Activated gamma-delta T cell treated with anti-CD3 and anti-CD28 coated beads, Interleukin-2, amount 50 U/mL, for 16 hours (primary cell): ENCODE measurements at places on chromosomes 12 and 14.

DNA sequence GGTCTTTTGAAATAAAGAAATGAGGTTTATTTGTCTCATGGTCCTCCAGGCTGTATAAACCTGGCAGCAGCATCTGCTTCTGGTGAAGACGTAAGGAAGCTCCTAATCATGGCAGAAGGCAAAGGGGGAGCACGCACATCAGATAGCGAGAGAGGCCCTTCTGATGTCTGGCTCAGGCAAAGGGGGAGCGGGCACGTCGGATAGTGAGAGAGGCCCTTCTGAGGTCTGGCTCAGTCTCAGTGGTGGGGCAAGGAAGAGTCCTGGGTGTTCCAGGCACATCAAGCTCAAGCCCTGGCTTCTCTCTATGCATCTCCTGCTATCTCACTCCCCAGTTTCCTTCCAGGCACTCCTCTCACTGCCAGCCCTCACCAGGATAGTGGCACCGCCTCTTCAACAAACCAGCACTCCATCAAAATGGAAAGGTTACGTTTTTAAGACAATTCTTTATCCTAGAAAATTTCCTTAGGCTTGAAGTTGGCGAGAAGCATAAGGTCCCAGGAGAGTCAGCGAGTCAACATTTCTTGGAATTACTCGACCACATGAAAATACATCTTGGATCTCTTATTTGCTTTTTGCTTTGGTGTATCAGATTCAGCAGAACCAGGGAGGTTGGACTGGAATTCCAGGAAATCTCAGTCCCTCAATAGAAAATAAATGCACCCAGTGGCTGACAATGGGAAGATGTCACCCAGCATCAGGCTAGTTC, 189.6 kb upstream of the TMEM132C start:
- DNase-seq = no peak

GRCh38 chr12:3527181-3527580, 36.2 kb downstream of the PRMT8 start:
- no peak for DNase-seq

- no peak for DNase-seq
Observed at GRCh38 chr12:91785655-91786498, 359.8 kb downstream of the BTG1 start.

GRCh38 chr14:65168840-65169239, 66.5 kb upstream of the MAX start:
- no peak for DNase-seq

GRCh38 chr12:117483501-117483900, 122.1 kb upstream of the NOS1 start:
- no peak for DNase-seq

DNA sequence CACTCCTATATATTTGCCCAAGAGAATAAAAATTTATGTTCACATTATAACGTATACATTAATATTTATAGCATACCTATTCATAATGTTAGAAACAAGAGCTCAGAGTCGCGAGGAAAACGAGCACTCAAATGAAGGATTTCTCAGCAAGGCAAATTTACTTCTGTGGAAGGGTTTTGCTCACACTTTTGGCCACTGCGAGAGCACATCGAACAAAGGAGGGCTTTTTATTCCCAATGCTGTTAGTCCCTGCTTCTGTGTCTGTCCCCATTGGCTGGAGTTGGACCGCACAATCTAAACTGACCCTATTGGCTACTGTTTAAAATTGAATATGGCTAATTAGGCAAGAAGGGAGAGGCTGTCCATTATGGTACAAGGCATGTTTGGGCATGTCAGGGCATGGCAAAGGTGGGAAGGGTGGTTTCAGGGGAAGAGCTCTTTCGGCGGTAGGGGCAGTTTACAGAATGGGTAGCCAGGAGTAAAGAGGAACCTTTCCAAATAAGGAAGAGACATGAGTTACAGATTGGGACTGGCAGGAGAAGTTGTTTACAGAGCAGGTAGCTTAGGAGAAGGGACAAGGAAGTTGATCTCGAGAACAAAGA, 702.9 kb downstream of the TRHDE start:
- DNase-seq = no peak

GRCh38 chr12:112380663-112381405, 1.4 kb downstream of the HECTD4 start:
- DNase-seq = no peak

DNA sequence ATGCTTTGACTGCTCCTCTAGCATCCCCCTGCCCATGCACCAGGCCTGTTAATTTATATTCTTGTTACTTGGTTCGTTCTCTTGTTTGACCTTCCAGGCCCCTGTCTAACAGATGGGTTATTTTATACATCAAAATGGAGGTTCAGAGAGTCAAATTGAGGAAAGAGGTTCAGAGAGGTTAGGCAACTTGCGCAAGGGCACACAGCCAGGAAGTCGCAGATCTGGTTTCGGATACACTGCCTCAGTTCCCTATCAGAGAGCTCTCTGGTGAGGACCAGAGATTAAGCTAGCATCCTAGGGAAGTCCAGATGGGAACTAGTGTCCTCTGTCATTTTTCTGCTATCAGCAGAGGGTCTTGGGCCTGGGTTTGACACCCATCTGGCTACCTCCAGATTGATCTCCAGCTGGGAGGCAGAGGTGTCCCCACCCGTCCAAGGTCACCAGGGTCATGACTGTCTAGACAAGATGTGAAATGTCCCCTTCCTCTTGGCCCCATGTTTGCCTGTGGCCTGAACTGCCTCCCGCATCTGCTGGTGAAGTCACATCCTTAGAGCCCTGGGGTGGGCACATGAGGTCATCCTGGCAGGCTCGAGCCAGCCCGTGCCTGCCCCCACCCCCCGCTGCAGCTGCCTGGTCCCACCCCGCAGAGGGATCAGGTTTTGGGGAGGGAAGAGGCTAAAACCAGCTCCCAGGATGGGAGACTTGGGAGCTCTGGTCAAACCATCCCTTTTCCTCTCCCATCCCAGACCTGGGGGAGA, 84.3 kb upstream of the NCOR2 start:
- DNase-seq = no peak

GRCh38 chr12:121582583-121583333, 1.9 kb upstream of the KDM2B start:
- no peak for DNase-seq

DNA sequence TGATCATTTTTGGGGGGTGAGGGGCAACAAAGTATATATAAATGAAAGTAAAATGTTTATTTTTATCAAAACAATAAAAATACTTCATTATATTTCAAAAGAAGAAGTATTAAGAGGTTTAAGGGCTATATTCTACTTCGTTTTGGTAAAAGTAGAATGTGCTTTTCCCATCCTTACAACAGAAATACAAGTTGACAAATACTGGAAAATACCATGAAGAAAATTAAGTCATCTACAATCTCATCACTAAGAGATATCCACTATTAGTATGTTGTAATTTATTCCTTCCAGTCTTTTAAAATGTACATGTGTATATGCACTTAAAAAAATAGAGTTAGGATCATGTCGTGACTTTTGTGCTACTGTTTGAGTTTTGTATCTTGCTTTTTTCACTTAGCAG, 92.8 kb downstream of the PCNX1 start:
- DNase-seq = no peak

DNA sequence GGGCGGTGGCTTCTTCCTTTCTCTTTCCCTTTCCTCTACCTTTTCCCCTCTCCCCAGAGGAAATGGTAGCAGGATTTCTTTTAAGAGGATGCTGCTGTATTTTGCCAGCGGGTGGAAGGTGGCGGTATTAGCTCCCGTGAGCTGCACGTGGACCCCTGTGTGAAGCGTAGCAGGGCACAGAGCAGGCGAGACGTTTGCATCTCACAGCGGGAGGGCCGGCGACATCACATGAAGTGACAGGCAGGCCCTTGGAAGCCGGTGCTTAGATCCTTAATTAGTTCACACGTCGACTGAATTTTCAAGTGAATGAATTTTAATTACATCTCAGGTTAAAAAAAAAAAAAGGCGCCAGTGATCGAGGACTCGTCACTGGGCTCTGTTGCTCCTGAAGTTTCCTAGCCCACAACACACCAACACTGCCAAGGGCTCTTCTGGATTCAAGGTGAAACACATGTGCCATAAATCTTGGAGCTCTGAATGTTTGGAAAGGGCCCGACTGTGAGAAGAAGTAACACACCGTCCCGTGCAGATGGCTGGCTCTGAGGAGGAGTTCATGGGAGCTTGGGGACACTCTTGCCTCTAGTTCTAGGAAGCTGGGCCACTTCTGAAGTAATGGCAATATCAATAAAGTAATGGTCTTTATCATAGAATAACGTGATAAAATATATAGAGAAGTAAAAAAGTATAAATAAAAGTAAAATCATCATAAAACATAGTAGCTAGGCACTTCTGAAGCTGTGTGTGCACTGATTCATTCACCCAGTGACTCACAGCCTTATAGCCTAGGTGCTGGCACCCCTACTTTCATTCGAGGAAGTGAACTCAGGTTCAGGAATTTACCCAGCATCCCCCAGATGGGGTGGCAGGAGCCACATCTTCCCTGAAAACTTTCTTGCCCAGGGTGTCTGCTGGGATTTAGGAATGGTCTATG, 75.3 kb downstream of the AACS start:
- no peak for DNase-seq

DNA sequence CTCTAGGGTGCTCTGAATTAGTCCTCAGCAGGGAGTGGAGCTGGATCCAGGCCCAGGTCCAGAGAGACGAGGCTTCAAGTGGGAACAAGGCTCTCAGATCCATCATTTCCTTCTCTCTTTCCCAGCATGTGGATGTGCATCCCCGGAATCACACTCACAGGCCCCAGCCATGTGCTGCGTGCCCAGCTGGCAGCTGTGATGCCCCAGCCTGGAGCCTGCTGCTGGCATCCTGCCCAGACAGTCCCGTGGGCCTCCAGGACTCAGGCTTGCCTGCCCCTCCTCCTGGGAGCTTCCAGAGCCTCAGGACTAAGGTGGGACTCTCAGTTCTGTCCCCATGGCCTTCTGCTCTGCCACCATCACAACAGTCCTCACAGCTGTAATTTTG, 6.2 kb upstream of the KRT84 start:
- DNase-seq = no peak

GRCh38 chr14:66636240-66636639, 128.3 kb downstream of the GPHN start:
- DNase-seq = no peak

- peak; percentile 24 for DNase-seq
Observed at GRCh38 chr12:108884116-108885012, 4.5 kb downstream of the DAO start.

GRCh38 chr12:72006766-72007165, 68.1 kb downstream of the TPH2 start:
- DNase-seq = no peak

- no peak for DNase-seq
Observed at GRCh38 chr14:69582829-69583228, 8.2 kb upstream of the CCDC177 start.

DNA sequence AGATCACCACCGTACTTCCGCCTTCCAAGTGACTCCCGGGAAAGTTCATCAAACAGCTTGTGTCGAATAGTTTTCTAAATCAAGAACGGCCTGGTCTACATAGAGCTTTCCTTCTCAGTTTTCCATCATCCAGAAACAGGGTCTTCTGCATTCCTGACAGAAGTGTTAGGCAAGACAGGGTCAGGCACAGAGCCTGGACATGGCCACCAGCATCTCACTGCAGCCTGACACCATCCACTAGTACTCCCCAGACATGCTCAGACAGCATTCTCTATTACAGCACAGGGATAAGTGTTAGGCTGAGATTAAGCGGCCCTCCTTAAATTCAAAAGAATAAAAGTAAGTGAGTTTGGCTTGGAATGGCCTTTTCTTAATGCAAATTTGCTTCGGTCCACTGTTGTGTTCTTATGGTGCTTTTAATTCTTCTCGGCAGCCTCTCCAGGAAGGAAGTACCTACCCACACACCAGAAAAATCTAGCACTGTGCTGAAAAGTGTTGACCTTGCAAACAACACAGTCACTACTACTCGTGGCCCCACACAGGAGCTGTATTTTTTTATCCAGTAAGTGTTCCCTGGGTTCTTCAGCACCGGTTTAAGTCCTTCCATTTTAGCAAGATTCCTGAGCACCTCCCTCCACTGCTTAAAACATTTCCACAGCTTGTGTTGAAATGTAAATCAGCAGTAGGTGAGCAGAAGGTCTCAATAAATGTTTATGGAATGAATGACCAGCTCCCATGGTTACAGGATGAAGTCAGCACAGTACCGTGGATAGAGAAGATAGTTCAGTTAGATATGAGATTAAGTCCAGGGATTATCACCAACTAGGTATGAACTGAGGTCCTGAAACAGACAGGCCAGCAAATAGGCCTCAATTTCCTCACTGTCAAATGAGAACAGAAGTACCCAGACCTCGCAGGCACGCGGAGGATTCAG, 44.1 kb downstream of the SETD3 start:
- DNase-seq = no peak

DNA sequence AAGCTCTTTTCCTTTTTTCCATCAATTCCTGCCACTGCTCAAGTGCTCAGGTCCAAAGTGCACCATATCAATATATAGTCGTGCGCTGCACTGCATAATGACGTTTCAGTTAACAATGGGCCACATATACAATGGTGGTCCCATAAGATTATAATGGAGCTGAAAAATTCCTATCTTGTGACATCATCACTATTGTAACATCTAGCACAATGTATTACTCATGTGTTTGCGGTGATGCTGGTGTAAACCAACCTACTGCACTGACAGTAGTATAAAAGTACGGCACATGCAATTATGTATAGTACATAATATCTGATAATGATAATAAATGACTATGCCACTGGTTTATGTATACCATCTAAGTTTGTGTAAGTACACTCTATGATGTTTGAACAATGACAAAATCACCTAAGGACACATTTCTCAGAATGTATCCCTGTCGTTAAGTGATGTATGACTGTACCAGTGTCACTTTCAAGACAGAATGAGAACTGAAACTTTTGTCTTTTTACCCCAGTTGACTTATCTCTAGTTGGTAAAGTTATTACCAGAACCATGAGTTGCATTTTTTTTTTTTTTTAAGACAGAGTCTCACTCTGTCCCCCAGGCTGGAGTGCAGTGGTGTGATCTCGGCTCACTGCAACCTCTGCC, 53.7 kb upstream of the INSM2 start:
- no peak for DNase-seq

GRCh38 chr12:2679816-2680675, 114.7 kb upstream of the FKBP4 start:
- DNase-seq = no peak

GRCh38 chr14:78530078-78530477, 359.9 kb downstream of the NRXN3 start:
- DNase-seq = no peak

GRCh38 chr14:74567646-74568379, 44.2 kb downstream of the LTBP2 start:
- DNase-seq = no peak

DNA sequence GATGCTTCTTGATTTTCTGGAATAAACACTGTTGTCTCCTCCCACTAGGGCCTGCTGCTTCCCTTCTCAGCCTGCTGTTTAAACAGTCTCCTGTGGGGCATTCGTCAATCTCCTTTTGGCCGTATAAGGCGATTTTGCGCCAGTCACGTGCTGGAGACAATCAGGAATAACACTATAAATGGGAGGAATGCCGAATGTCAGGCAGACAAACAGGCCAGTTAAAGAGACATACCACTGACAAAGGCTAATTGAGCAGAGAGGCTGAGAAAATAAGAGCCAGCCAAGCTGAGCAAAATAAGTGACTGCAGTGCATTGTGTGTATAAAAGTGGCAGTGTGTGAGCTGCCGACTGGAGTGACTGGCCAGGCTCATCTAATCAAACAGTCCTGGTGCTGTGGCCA, 23.3 kb downstream of the DMAC2L start:
- no peak for DNase-seq
